ENCODE measurements at places on chromosomes 5 and 9. TPM values are rescaled to one million over a fixed set of nuclear protein-coding genes. Genes with fewer than 3 reads are reported as not detected.

GRCh38 chr5:191949-192690 lies 825 bp downstream of the LRRC14B start:
- DNase-seq: no peak

C9orf50 gene
- not detected for total RNA-seq

TMEM232 gene
- 2.0 TPM for total RNA-seq

- peak; percentile 96 for DNase-seq
Observed at GRCh38 chr5:178940569-178941360, at the start of gene ZNF454. TSS of gene ZNF454 (plus strand) at chr5:178941198. CDS start at chr5:178942792, 1,594 bp downstream.

DNA sequence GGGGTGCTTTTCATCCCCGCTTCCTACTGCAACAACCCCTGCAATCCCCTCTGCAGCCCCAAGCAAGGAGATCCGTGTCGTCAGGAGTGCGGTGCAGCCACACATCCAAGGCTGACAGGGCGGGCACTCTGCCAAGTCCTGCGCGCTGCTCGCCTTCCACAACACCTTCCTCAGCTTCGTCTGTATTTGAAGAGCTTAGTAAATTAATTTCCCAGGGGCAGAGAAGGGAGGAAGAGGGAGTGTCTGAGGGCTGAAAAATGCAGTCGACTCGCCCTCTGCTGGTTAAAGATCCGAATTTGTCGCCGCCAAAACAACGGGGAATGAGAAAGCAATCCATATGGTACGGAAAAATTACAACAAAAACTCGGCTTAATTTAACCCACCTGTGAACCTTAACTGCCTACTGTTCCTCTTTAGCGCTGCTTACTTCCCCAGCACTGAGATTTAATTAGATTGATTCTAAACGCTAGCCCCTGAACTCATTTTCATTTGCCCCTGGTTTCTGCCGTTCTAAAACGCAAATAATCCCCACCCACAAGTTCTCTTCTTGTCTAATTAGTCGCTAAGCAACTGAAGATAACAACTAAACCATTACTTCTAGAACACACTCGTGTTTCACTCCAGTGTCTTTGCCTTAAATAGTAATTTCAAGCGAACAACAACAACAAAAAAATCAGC lies 10.9 kb upstream of the PCDHB1 start:
- DNase-seq: peak; percentile 27

GRCh38 chr9:129146441-129146941 lies 31.6 kb downstream of the IER5L start:
- DNase-seq: peak; percentile 60

CDX1 gene
- 0.29 TPM for total RNA-seq

THBS4 gene
- total RNA-seq: 57.6 TPM

DNA sequence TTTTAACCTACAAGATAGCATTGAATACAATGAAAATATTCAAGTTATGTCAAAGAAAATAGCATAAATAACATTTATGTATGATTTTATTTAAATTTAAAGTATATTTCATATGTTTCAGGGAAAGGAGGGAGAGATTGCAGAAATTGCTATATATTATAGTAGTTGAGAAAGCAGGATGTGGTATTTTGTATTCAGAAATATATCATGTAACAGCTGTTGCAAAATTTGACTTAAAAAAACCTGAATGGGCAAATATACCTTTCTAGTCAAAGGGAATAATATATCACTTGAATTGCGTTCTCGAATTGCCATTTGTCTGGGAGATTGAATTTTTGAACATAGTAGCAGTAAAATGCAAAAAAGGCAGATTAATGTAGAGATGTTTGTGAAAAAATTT lies 80.6 kb downstream of the PAM start:
- no peak for DNase-seq

DNA sequence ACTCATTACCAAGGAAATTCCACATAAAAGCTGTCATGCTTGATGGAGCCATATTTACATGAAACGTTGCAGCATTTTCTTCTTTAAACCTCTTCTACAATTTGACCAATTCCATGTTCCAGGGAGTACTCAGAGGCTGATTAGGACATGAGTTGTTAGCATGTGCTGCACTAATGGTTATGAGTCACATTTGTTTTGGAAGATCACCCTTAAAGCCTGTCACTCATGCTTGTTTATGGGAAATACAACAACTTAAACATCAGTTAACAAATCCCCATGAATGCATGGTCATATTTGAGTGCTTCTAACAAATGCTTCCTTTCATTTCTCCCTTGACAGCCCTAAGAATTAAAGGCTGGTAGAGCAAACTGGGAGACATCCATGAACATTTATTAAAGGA lies 156.1 kb downstream of the GHR start:
- no peak for DNase-seq

DNA sequence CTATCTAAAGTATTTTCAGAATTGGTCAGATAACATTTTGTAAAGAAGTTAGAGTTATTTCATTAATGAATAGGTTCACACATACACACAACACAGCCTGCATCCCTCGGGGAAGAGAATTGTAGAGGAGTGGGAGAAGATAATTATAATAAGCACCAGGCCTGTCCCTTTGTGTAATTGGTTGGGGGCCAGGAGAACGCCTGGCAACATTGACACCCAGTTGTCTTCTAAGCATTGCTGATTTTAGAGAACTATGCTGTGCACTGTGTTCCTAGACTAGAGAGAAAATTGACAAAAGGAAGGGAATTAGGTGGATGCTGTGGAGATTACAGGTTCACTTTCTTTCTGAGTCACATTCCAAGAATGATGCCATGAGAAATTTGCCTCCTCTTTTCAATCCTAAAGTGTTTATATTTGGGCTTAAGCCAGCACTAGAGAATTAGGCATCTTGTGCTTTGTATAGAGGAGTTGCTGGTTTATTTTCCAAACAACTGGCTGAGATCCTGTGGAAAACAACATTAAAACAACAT lies 247.6 kb downstream of the COX7C start:
- no peak for DNase-seq

DEPDC1B gene
- total RNA-seq: 0.26 TPM

IL5 gene
- total RNA-seq: not detected

GRCh38 chr9:125296843-125297372 lies 35.3 kb downstream of the GAPVD1 start:
- DNase-seq: no peak

- no peak for DNase-seq
Observed at GRCh38 chr5:132378580-132378979, 9.1 kb downstream of the SLC22A5 start.

PTPRD gene
- total RNA-seq: 19.2 TPM

DNA sequence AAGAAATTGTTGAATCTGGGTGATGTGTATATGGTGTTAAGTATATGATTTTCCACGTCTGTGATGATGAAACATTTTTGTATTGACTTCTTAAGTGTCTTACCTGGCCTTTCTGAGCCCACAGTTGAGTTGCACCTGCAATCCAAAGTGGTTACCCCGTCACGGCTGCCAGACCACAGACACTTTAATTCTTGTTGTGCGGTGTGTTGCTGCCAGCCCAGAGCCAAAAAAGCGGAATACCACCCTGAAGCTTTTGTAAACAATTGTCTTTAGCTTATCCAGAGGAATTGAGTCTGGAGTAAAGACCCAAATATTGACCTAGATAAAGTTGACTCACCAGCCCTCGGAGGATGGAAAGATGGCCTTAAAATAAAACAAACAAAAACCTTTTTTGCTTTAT lies 35.1 kb downstream of the MTAP start:
- no peak for DNase-seq

CAVIN4 gene
- total RNA-seq: 90.8 TPM

GRCh38 chr5:126917918-126918614 lies 112.3 kb downstream of the MARCHF3 start:
- DNase-seq: no peak

SV2C gene
- total RNA-seq: 0.27 TPM

CENPH gene
- 2.5 TPM for total RNA-seq

- no peak for DNase-seq
Observed at GRCh38 chr5:30195036-30195435, 998.5 kb upstream of the CDH6 start.

EDIL3 gene
- total RNA-seq: 18.3 TPM

ECM2 gene
- total RNA-seq: 6.7 TPM

DNA sequence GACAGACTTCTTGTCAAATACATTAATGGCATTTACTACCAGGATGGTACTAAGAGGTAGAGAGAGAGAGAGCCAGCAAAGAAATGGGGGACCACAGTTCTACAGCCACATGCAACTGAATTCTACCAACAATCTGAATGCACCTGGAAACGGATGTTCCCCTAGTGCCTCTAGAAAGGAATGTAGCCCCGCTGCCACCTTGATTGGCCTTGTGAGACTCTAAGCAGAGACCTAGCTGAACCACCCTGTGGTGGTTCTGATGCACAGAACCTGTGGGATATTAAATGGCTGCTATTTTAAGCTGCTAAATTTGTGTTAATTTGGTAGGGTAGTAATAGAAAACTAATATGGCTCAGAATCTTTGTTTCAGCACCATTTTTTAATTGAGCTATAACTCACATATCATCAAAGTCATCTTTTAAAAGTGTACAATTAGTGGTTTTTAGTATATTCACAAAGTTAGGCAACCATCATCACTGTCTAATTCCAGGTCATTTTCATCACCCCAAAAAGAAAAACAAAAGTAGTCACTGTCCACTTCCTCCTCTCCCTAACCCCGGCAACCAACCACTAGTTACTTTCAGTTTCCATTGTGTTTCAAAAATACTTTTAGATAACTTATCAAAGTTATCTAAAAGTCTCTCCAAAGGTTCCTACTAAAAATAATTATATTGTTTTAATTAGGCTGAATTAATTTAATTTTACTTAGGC lies 51.7 kb downstream of the CPLANE1 start:
- no peak for DNase-seq

- DNase-seq: no peak
Observed at GRCh38 chr5:151174612-151175101, 17.1 kb upstream of the ANXA6 start.

SOX30 gene
- not detected for total RNA-seq

GRCh38 chr9:111058166-111058565 lies 19.9 kb upstream of the LPAR1 start:
- no peak for DNase-seq

GBGT1 gene
- 8.9 TPM for total RNA-seq

SH3TC2 gene
- total RNA-seq: 10.4 TPM

GRCh38 chr9:84340535-84340934 lies at the start of gene SLC28A3:
TSS of gene SLC28A3 (minus strand) at chr9:84340758. CDS start at chr9:84340633, 125 bp downstream.
- DNase-seq: no peak

SLC22A4 gene
- 1.1 TPM for total RNA-seq

PCDHB2 gene
- 0.70 TPM for total RNA-seq

- no peak for DNase-seq
Observed at GRCh38 chr5:153523211-153523610, 32.7 kb downstream of the GRIA1 start.

- DNase-seq: no peak
Observed at GRCh38 chr9:89096807-89097206, 81.8 kb downstream of the SHC3 start.

DNM1 gene
- 3.2 TPM for total RNA-seq

GRCh38 chr9:94613003-94613402 lies 19.4 kb upstream of the FBP2 start:
- no peak for DNase-seq

DNA sequence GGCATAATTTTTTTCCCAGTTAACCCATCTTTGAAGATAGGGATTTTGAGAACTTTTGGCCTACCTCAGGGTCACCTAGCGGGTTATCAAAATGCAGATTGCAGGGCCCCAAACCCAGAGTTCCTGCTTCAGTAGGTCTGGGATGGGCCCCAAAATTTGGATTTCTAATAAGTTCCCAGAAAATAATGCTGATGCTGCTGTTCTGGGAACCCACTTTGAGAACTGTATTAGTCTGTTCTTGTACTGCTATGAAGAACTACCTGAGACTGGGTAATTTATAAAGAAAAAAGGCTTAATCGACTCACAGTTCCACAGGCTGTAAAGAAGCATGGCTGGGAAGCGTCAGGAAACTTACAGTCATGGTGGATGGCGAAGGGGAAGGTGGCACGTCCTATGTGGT lies 182.2 kb upstream of the DMRT1 start:
- DNase-seq: no peak

TAF11L5 gene
- total RNA-seq: not detected

DNA sequence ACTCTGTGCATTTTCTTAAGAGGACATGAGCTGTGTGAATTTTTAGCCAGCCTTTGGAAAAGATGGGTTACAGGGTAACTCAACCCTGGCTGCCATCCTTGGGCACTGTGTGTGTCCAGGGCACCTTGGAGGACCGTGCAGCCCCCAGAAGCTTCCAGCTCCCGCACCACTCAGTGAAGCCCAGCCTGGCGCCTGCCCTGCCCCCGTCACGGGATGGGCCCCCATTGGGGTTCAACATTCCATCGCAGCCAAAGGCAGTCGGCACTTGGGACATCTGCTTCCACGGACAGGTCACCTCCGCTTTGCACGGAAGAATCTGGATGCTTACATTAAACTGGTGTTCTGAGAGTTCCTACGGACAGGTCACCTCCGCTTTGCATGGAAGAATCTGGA lies 1.9 kb upstream of the SLC6A18 start:
- no peak for DNase-seq

- no peak for DNase-seq
Observed at GRCh38 chr5:140672455-140673186, 755 bp downstream of the DND1 start.

DNA sequence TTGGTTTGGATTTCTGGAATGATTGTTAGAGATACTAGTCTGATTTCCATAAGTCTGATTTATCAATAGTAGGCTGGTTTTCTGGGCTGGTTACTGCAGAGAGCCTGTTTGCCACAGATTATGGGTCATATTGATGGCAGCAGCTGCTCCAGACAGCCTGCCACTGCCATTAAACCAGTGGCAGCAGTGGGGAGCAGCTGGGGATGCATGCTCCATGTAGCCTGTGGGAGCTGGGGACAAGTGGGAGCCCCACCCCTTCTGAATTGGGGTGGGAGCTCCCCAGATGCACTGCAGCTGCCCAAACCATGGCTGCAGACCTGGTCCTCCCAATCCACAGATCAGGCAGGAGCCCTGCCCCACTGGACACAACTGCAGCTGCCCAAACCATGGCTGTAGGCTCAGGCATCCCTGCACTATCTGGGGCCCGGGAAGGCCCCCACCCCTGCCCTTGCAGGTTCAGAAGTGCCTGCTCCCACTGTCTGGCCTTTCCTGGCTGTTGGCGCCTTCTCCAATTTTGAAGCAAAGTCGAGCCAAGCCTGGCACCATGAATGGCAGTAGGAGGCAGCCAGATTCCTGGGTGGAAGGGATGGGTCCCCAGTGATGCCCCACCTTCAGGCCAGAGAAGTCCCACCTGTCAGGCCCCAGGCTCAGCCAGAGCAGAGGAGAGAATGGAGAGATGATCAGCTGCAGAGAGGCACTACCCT lies 402.9 kb upstream of the TYRP1 start:
- peak; percentile 42 for DNase-seq

GRCh38 chr9:38066914-38067858 lies 1.8 kb downstream of the SHB start:
- peak; percentile 64 for DNase-seq

- no peak for DNase-seq
Observed at GRCh38 chr5:103927739-103928138, 365.1 kb upstream of the NUDT12 start.

Data from heart left ventricle (tissue), 16 donors.